ENCODE measurements at places on chromosomes 16 and 17.

DNA sequence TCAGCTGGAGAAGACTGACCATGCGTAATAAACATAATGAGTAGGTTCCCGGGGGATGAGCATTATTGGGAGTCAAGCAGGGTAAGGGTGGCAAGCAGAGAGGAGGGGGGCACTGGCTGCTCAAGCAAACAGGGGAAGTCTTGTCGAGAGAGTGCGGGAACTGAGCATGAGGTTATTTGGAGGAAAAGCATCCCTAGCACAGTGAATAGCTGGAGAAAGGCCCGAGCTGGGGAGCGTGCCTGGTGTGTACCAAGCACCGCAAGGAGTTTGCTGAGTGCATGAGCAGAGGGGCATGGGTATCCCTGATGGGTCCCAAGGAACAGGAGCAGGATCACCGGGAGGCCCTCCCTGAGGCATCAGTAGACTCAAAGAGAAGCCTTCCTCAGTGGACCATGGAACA, 17.2 kb downstream of the CYTH1 start:
- DNase-seq = no peak

GRCh38 chr16:9092282-9092977, 986 bp downstream of the HAPSTR1 start:
- DNase-seq = no peak

- DNase-seq = peak; percentile 19
These were observed 43.8 kb downstream of the DNAJA2 start for GRCh38 chr16:46929378-46930332.

- DNase-seq = no peak
These were observed 56.7 kb downstream of the YPEL2 start for GRCh38 chr17:59388069-59388556.

- DNase-seq = no peak
These were observed 30.8 kb downstream of the GPR139 start for GRCh38 chr16:20042848-20043247.

DNA sequence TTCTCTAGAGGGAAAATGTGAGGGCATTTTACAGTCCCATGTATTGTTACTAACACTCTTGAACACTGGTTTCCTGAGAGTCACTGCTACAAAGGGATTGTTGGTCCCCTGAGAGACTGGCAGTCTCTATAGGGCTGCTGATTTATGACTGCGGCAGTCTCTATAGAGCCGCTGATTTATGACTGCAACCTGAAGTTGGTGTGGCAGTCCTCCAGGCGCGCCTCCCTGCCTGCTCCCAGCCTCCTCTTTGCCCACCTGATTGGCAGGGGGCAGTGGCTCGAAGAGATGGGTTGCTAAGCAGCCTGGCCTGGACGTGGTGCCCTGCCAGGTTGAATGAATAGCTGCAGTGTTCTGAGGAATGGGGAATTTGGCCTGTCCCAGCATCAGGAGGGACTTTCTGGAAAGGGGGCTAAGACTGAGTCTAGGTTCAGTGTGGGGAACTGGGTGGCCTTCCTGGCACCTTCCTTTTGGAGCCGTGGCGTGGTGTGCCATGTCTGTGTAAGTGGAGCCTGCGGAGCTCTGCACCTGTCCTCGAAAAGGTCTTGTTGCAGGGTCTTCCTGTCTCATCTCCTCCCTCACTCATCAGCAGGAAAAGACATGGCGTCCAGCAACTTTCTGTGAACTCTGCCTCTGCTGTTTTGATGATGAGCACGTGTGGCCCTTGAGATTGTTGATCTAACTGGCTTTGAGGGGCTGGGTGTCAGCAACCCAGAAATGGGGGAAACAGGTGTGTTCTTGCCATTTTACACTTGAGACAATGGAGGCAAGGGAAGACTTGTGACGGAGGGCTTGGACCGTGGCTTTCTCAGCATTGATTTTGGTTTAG, 24.9 kb downstream of the SAP30BP start:
- no peak for DNase-seq

DNA sequence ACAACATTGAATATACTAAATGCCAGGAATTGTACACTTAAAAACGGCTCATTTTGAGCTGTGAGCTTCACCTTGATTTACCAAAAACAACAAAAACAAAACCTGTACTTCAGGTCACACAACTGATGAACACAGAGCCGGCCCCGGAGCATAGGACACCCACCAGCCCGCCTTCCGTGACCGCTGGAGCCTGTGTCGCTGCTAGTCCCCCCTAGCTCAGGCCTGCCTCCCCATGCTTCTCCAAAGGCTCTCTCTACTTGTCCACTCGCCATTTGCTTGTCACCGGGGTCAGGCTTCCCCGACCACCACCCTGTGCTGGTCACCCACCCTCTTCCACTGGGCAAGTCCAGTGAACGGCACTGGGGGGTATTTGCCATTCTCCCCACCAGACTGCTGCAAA, 113.8 kb upstream of the TNRC6C start:
- DNase-seq = no peak

- no peak for DNase-seq
These were observed 55.2 kb downstream of the SPAG9 start for GRCh38 chr17:51065466-51065865.

DNA sequence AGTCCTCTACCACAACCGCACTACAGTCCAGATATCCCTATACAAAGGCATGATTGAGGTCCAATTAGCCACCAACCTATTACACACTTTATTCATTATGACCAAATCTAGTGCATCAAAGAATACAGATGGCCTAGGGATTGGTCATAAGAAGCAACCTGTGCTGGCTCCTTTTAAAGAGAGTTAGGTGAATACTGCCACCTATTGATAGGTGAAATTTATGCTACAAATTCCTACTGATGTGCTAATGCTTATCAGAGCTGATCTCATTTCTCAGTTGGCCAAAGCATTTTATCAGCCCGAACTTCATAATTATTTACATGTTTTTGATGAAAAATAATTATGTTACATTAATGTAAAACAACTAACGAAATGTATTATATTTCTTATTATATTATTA, 166.3 kb downstream of the ANKFN1 start:
- DNase-seq = no peak
